Activated CD4-positive, alpha-beta memory T cell treated with anti-CD3 and anti-CD28 coated beads, Interleukin-2, amount 10 ng/mL, durations not matched to agents 7 days and 5 days (primary cell): ENCODE measurements at places on chromosomes 13 and 19.

GRCh38 chr13:48888613-48889012, 87.1 kb upstream of the FNDC3A start:
- no peak for DNase-seq

DNA sequence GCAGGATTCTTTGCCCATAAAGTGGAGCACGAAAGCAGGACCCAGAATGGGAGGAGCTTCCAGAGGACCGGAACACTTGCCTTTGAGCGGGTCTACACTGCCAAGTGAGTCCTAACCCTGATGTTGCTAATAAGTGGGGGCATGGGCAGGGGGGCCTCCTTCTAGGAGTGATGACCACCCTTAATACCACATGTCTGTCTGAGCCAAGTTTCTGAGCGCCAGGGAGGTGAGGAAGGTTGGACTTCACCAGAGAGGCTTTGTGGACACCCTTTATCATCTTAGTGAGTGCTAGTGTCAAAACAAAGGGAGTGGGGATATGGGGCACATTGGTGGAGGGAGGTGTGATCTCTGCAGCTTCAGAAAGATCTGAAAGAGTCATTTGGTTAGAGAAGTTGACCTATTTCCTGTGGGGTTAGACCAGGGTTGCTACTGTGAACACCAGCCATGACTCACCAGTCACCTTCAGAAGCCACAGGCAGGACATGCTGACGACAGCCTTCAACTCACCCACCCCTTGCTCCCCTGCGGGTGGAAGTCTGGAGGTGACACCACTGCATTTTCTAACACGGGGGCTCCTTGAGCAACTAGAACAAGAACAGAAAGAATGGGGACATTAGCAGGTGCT, 8.8 kb downstream of the ALOX5AP start:
- peak; percentile 91 for DNase-seq

DNA sequence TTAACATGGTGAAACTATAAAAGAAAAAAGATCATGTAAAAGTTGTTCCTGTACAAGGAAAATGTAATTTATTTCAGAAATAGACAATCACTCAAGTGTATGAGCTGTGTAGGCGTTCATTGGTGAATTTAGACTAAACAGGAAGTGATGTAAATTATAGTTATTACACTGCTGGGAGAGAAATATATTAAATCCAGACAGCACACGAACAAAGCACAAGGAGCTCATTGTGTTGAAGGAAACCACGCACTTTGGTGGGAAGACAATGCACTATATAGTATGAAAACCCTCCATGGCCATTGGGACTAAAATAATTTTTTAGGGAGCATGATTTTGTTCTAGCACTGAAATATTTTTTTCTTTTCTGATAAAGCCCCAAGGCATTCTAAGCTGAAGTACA, 450.5 kb downstream of the KLF12 start:
- no peak for DNase-seq

- no peak for DNase-seq
These were observed 45.3 kb downstream of the NFIC start for GRCh38 chr19:3411636-3412035.

DNA sequence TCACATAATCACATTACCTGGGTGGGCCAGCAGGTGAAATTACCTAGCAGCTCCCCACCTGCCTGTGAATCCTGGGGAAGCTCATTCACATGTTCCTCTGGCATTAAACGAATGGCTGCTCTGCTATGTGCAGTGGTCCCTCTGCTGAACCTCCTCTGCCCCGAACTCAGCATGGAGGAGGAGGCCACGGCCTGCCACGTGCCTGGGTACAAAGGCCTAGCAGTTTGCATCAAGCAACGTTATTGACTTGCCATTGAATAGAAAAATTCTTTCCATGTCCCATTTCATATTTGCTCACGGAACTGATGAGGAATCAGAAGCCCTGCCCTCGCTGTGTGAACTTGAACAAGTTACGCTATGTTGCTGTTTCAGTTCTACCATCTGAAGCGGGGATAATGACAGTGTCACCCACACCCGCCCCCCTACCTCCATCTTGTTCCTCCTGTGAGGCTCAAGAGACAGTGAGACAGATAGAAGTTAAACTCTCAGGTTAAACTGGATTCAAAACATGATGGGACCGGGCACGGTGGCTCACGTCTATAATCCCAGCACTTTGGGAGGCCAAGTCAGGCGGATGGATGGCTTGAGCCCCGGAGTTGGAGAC, 25.3 kb downstream of the SLC7A1 start:
- no peak for DNase-seq

DNA sequence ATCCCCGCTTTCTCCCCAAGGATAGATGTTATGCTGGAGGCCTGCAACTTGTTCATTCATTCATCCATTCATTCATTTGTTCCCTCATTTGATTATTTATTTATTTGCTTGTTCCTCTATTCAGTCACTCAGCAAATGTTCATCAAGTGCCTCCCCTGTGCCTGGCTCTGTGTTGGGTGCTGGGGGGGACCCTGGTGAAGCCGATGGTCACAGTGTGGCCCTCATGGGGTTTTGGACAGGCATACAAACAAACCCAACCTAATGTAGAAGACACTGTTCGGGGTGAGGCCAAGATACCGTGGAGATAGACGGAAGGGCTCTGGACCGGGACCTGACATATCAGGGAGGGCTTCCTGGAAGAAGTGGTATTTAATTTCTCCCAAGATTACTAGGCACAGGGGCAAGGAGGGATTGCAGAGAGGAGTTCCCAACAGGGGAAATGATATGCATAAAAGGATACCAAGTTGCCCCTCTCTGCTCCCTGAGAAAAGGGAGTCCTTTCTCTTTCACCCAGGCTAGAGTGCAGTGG, 58.1 kb downstream of the ZNF536 start:
- no peak for DNase-seq

DNA sequence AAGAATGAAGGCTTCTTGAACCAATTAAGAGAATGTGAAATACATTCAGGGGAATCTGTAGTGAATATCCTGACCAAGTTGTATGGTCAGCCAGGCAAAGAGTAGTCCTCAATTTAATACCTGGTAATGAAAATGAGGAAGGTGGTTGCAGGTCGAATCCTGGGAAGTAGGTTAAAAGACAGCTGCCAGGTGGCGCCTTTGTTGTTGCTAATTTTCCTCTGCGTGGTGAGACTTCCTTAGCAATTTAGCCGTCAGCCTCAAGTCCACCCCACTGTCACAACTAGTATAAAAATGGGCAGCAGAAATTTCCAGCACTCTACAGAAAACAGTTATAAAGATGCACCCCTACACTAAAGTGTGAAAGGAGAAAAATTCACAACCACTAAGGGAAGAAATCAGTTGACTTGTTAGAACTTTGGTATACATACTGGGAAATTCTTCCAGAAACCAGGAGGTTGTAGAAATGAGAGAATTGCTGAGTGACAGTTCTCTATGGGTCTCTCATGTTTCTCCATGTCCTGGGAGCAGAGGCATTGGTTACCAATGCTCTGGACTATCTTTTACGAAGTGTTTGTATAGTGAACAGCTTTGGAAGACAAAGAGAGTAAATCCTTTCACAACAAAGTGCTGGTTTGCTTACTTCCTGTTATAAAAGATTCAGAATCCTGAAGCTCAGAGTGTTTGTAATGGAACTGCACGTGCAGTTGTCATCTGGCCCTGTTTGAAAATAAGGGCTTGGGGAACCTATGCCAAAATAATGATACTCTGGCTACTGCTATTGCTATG, 235.9 kb downstream of the NHLRC3 start:
- no peak for DNase-seq

DNA sequence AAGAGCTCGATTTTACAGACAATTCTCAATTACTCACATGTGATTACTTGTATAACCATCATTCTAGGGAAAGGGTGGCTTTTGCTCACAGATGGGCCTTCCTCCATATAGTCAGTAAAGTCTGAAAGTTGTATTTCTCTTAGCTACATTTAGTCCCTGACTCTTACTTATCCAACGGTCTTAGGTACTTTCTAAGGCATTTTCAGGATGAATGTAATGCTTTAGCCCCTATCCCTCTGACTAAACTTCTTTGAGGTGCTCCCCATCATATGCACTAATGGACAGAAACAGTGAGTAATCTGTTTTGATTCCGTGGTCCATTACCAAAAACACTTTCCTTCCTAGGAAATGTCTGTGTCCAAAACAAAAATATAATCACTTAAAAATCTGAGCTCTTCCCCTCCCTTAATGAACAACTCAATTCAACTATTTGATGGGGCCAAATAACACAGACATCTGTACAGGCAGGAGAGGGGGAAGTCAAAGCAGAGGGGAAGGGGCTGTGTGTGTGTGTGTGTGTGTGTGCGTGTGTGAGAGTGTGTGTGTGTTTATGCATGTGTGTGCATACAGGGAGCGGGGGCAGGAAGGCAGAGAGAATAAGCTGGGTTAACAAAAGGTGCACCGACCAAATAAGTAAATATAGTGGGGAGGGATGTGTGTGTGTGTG, 84.9 kb downstream of the USP12 start:
- no peak for DNase-seq

- no peak for DNase-seq
These were observed 782.5 kb upstream of the SLITRK6 start for GRCh38 chr13:86581706-86582105.

DNA sequence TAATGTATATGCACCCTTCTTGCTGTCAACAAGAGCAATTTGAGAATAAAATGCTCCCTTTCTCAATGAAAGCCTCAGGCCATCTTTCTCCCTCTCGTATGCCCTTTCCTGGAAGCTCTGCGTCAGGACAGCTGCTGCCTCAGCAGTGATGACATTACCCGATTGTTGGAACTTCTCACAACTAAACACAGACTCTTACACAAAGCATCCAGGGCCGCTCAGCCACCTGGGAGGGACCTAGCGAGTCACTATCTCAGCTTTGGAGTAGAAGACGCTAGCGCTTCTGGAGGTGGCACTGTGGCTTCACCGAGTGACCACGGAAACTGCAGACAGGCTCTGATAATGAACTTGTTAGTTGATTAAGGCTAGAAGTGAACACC, 153.2 kb upstream of the SOX1 start:
- DNase-seq: no peak

- no peak for DNase-seq
These were observed 150.0 kb downstream of the KLF12 start for GRCh38 chr13:73984201-73984600.

GRCh38 chr19:329876-330275, 14.7 kb downstream of the MIER2 start:
- DNase-seq: no peak

GRCh38 chr13:100751826-100752225, 77.2 kb upstream of the TMTC4 start:
- DNase-seq: no peak

- DNase-seq: peak; percentile 72
These were observed 2.9 kb downstream of the RPS11 start for GRCh38 chr19:49499030-49499670.

- DNase-seq: no peak
These were observed 56.7 kb upstream of the WASF3 start for GRCh38 chr13:26500618-26501320.

DNA sequence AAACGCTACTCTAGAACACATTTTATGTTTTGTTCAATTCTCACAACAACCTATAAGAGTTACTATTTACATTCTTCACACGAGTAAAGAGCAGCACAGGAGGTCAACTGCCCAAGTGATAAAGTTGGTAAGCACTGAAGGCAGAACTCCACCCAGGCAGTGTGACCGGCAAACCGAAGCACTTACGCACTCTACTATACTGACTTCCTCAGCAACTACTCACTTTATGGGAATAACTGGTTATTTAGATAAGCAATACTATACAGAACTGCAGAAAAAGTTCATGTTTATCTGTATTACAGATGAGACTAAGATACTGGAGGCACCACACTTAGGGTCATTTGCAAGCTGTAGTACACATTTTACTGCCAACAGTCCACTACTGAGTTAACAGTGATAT, 28.8 kb downstream of the FOXO1 start:
- DNase-seq: no peak

GRCh38 chr13:48155848-48156247, 60.9 kb upstream of the MED4 start:
- peak; percentile 17 for DNase-seq

DNA sequence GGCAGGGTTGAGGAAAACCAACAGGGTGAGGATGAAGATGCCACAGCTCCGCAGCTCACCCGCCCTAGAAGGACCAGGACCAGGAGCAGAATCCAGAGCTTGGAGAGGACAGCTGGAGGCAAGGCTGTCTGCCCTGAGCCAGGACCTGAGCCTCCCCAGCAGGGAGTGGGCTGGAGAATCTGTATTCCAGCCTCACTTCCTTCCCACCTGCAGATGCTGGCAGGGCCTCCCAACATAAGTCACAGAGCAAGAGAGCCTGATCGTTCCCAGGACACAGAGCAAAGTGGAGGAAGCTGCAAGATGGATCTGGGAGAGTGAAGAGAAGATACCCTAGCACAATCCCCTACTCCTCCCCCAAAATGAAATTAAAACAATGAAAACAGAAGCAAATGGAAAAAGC, 61.7 kb upstream of the WASF3 start:
- DNase-seq: no peak

DNA sequence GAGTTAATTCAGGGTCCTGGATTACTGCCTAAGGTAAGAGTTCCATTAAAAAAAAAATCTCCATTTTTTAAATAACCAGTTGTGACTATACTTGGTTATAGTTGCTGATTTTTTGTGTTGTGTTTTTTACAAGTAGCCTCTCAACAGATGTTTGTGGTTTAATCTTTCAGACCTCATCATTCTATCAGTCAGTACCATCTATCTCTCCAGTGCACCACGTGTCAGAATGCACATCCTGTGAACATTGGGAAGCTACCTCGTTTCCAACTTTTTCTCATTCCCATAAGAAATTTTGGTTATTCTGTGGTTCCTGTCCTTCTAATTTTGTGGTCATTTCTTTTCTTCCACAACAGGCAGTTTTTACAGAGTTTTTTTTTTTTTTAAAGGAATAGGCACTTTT, 39.2 kb downstream of the WDFY2 start:
- no peak for DNase-seq

DNA sequence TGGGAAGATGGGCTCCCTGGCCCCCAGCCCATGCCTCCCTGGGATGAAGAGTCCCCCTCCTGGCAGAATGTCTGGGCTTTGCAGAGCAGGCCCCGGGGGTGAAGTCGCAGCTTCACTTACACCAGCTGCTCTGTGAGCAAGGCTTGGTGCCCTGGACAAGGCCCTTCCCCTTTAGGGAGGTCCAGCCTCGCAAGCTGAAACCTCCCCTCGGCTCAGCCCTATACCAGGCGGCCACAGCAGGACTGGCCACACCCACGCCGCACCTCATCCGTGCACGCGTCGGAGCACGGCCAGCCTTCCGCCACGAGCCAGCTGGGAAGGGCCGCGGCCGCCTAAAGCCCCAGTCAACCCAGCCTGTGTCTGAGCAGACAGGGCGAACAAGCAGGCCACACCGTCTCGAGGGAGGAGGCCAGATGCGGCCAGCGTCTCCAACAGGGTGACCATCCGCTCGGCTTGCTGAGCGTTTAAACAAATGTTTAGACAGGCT, 83.2 kb upstream of the MCF2L start:
- no peak for DNase-seq

- DNase-seq: no peak
These were observed 18.0 kb downstream of the VAV1 start for GRCh38 chr19:6790194-6791128.

DNA sequence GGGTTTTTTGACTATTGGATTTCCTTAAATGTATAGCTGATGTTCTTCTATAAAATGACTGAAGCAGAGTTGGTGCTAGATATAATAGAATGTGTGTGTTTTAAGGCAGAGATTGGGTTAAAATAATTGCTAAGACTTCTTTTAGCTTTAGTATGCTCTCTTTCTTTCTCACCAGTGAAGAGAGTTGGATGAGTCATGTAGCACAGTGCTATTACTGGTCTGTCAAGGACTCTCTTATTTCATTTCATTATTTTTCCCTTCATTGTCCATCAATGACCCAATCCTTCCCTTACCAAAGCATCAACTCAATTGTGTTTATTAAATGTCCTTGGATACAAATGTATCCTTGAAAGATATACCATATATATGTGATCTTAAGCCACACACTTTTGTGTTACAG, 268.9 kb downstream of the IRS2 start:
- DNase-seq: no peak

- DNase-seq: no peak
These were observed 753.9 kb downstream of the OLFM4 start for GRCh38 chr13:53782488-53782961.
